ENCODE measurements at places on chromosomes 3 and 15. TPM values are rescaled to one million over a fixed set of nuclear protein-coding genes. Genes with fewer than 3 reads are reported as not detected.

TMEM42 gene
- 10.2 TPM for total RNA-seq

ROBO2 gene
- not detected for total RNA-seq

OIP5 gene
- total RNA-seq: 16.8 TPM

ITIH4 gene
- 0.55 TPM for total RNA-seq

CHRD gene
- total RNA-seq: 0.29 TPM

EFCC1 gene
- not detected for total RNA-seq

TMC3 gene
- not detected for total RNA-seq

LIPH gene
- 7.4 TPM for total RNA-seq

EID1 gene
- total RNA-seq: 115 TPM

GNAT1 gene
- not detected for total RNA-seq

AGBL1 gene
- not detected for total RNA-seq

CPEB1 gene
- 2.4 TPM for total RNA-seq

HRG gene
- not detected for total RNA-seq

SLC28A1 gene
- not detected for total RNA-seq

ECE2 gene
- not detected for total RNA-seq

LRRIQ4 gene
- not detected for total RNA-seq

ERC2 gene
- total RNA-seq: not detected

ZPLD1 gene
- 0.08 TPM for total RNA-seq

LAMB2 gene
- total RNA-seq: 88.8 TPM

POLQ gene
- 6.3 TPM for total RNA-seq

CAV3 gene
- total RNA-seq: not detected

TGM5 gene
- total RNA-seq: not detected

FAM81A gene
- 13.3 TPM for total RNA-seq

EIF2A gene
- total RNA-seq: 98.8 TPM

CTSH gene
- 43.4 TPM for total RNA-seq

C3orf85 gene
- not detected for total RNA-seq

ZNF385D gene
- not detected for total RNA-seq

MAGEL2 gene
- not detected for total RNA-seq
